ENCODE measurements at places on chromosomes 2 and 18.

DNA sequence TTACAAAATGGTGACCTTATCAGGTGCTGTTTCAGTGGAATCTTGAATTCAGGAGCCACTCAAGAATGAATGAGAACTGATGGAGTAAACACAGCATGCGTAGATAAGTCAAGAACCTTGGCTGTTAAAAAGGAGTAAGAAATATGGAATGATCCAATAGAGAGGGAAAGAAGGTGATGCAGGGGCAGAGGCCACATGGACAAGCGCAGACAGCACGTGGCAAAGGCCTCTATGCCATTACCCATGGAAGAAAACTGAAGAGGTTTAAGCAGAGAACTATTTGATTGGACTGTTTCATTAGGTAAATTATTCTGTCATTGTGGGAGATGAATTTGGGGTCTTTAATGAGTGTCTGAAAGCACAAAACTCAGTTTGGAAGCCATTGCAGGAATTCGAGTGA is 142.4 kb upstream of the RASGRP3 start:
- no peak for DNase-seq

DNA sequence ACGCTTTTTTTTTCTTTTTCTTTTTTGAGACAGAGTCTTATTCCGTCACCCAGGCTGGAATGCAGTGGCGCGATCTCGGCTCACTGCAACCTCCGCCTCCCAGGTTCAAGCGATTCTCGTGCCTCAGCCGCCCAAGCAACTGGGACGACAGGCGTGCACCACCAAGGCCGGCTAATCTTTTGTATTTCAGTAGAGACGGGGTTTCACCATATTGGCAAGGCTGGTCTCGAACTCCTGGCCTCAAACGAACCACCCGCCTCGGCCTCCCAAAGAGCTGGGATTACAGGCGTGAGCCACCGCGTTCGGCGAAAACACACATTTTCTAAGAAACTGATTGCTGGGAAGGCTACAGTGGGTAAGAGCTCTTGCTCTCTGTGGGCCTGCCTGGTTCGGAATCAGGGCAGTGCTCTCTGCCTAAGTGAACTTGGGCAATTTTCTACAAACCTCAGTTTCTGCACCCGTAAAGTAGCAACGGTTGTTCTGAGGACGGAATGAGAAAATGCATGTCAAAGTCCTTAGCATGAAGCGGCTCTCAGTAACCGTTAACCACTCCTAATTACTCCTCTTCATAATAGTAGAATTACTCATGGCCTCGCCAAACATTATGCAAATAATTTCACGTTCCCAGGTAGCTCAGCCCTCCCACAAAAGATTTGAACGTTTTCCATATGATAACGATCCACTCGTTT is 1.0 kb upstream of the PMAIP1 start:
- no peak for DNase-seq

GRCh38 chr2:151730262-151730975 is 3.9 kb downstream of the NEB start:
- DNase-seq, result no peak

GRCh38 chr2:71898375-71898774 is 249.3 kb downstream of the CYP26B1 start:
- DNase-seq, result no peak

GRCh38 chr2:207473931-207474235 is 55.9 kb upstream of the CREB1 start:
- no peak for DNase-seq

DNA sequence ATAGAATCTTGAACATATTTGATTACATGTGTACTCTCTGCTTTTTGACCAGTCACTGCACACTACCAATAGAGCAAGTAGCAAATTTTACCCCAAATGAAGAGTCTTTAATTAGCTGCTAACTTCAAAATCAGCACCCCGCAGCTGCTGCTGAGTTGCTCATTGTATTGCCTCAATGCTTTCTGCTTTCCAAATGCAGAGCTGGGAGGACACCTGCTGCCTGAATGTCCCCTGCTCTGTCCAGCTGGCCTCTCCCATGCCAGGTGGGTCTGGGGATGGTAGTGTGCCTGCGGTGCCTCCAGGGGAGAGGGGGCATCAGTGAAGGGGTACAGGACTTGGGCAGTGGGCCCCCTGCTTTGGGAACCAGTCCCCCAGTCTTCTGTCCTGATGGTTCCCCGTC is 184.8 kb downstream of the PRKCE start:
- no peak for DNase-seq

- no peak for DNase-seq
Measured at GRCh38 chr18:56647951-56648893, 2.9 kb upstream of the WDR7 start.

DNA sequence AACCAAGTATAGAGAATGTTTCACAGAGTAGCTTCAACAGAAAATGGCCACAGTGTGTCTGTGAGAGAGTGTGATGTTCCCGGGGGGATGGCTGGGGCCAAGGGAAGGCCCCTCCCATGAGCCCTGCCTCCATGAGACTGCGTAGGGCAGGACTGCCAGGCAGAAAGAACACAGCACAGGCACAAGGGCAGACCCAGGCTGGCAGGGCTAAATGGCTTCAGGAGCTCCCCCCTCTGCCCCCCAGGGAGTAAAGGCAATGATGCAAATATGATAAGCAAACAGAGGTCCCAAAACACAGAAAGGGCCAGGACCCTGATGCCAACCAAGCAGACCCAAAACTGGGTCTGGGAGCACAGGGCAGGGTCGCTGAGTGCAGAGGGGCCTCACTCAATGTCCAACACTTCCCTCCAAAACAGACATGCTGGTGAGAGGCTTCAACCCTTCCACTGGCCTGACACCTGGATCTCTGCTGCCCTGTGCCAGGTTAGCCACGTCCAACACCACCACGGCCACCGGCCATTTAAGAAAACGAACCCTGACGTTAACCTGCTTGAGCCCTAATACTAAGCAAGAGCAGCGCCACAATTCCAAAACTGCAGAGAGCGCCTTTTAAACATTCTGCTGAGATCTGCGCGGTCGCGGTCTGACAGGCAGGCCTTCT is 90.3 kb downstream of the HDAC4 start:
- no peak for DNase-seq

- DNase-seq, result no peak
Measured at GRCh38 chr2:170148161-170148560, 29.8 kb upstream of the MYO3B start.

DNA sequence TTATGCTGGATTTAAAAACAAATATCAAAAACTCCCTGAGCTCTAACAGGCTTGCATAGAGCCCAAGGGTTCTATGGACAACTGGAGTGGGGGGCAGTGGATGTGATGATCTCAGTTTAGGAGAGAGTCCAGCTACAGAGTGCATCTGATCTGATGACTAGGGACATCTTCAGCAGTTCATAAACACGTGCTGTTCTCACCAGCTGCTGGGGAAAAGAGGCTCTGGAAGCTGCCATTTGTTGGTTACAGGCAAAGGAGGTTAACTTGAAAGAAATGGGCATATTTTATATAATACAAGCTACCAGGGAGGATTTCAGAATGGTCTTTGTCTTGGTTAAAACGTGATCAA is 36.0 kb upstream of the ZNF396 start:
- no peak for DNase-seq

- DNase-seq, result no peak
Measured at GRCh38 chr18:26190506-26190905, 35.7 kb upstream of the TAF4B start.

GRCh38 chr2:168613551-168613950 is 157.5 kb downstream of the CERS6 start:
- no peak for DNase-seq

DNA sequence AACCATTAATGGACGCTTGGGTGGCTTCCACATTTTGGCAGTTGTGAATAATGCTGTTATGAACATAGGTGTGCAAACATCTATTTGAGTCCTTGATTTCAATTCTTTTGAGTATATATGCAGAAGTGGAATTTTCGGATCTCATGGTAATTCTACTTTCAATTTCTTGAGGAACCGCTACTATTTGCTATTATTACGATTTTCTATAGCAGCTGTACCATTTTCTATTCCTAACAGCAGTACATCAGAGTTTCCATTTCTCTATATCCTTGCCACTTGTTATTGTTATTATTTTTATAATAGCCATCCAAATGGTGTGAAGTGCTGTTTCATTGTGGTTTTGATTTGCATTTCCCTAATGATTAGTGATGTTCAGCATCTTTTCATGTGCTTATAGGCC is 69.5 kb downstream of the KIF5C start:
- DNase-seq, result no peak

DNA sequence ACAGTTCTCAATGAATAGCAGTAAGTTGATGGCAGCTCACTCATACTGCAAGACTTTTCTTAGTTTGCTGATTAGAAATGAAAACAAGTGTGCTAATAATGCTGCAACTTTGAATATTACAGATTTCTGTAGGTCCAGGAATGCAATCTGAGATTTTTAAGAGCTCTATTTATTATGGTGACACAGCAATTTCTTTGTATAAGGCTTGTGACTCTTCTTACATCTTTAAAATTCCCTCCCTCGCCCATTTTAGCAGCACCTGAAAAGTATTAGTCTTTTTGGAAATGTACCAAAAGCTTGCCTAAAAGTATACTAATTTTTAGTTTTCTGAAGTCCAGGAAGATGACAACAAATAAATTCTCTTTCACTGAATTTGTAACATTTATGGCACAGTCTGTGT is 4.4 kb upstream of the HTR2B start:
- DNase-seq, result no peak

DNA sequence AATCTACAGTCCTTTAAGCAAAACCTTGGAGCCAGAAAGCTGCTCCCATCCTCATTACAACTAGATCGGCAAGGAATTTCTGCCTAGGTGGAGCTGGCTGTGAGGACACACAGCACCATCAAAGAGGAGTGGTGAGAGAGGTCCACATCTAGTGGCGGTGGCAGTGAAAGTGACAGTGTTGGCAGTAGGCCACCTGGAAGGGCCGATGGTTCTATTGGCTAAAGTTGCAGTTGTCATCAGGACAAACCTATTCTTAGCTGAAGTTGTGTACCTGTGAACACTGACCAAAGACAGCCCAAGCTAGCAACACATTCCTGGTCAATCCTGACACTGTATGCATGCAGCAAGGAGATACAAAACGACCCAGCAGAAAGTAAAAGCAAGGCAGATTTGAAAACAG is 218.1 kb upstream of the CHAC2 start:
- no peak for DNase-seq

GRCh38 chr2:176733698-176734430 is 464.6 kb downstream of the MTX2 start:
- no peak for DNase-seq

GRCh38 chr2:240701091-240701735 is 9.5 kb downstream of the AQP12A start:
- DNase-seq, result no peak

DNA sequence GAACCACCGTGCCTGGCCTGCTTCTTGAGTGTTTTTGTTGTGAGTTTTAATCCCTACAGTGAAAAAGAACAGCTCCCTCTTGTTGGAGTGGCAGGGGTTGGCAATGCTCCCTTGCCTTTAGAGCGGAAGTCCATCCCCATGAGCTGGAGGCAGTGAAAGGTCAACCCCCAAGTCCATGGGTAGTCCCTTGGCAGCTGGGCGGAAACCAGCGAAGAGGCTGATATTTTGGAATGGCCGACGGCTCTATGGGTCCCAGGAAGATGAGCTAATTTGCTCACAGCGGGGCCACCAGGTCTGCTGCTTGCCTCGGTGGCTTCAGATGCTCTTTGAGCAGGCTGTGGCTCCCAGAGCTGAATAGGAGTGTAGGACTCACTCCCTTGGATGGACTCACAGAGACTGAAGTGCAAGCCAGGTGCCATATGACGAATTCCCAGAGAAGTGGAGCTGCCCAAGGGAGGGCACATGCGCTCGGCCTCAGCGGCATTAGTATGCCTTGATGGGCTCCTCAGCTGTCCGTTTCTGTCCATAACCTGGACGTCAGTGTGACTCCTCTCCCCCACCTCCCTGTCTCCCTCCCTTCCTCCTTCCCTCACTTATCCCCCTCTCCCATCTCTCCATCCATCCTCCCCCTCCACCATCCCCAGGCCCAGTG is 25.4 kb upstream of the RHOB start:
- DNase-seq, result no peak

DNA sequence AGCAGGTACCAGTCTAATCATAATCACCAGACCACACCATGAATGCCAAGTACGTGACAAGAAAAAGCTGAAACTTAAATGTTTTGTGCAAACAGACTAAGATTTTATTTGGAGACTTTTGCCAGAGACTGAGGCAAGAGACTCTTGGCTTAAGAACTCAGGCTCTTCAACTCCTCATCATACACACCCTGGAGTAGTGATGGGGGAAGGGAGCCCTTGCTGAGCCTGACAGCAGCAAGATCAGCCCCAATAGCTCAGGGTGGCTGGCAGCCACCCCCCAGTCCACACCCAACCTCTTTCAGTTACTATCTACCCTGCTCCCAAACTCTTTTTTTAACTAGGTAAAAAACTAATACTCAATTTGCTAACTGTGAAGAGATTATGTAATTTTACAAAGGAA is 114.8 kb downstream of the CCBE1 start:
- DNase-seq, result no peak

- DNase-seq, result no peak
Measured at GRCh38 chr18:33670029-33670428, 92.0 kb downstream of the ASXL3 start.

All from HuH-7.5 (cell line).